ENCODE measurements at places on chromosomes 16 and 17.

DNA sequence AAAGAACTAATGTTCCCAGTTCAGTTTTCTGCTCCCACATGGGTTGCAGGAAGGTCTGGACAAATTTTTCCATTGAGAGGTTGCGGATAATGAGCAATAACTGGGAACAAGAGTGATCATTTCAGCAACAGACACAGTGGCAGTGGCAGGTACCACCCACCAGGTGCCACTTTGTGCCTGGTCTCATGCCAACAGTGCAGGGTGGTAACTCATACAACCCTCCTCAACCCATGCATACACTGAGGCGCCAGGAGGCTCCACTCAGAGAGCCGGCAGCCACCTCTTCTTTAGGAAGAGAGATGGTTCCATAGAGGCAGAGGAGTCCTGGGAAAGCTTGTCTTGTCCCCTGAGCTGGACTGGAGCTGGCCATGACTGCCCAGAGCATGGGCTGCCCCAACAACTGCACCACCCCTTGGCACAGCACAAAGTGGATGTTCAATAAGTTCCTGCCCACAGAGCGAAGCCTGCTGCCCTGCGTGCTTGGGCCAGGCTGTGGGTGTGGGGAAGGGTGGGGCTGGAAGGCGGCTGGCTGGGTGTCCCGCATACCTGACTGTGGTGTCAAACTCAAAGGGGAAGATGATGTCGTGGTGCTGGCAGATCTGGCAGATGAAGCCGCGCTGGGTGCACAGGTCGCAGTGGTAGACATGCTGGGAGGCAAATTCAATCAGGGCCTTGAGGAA is 6.4 kb upstream of the ARHGAP27 start:
- DNase-seq, result no peak

DNA sequence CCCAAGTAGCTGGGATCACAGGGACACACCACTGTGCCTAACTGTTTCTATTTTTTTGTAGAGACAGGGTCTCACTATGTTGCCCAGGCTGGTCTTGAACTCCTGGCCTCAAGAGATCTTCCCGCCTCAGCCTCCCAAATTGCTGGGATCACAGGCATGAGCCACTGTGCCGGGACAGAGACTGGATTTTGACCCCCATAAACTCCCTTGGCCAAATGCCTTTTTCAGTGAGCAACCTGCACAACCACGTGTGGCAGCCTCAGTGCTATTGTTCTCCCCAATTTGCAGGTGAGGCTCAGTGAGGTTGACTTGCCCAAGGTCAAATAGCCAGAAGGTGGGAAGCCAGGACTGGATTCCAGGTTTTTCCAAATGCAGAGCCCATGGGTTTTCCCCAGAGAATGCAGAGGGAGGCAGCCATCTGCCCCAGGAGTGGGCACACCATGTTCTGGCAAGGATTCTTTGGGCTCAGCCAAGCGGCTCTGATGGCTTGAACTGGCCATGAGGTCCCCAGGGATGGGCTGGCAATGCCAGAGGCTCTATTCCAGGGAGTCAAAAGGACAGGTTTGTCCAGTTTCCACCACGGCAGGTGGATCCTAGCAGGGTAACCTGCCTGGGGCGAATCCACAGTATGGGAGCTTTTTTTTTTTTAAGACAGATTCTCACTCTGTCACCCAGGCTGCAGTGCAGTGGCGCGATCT is 1.8 kb downstream of the IL27 start:
- no peak for DNase-seq

GRCh38 chr16:85941863-85942644 is 43.1 kb downstream of the IRF8 start:
- no peak for DNase-seq

GRCh38 chr17:80516171-80516932 is 28.3 kb upstream of the RPTOR start:
- DNase-seq, result no peak

GRCh38 chr17:80872001-80872500 is 119.6 kb upstream of the CHMP6 start:
- DNase-seq, result no peak

- DNase-seq, result no peak
Observed at GRCh38 chr17:5640726-5641125, 56.4 kb upstream of the NLRP1 start.
